ENCODE measurements at places on chromosomes 1 and 21.

- DNase-seq: no peak
Observed at GRCh38 chr1:202131956-202132821, 9.5 kb downstream of the GPR37L1 start.

DNA sequence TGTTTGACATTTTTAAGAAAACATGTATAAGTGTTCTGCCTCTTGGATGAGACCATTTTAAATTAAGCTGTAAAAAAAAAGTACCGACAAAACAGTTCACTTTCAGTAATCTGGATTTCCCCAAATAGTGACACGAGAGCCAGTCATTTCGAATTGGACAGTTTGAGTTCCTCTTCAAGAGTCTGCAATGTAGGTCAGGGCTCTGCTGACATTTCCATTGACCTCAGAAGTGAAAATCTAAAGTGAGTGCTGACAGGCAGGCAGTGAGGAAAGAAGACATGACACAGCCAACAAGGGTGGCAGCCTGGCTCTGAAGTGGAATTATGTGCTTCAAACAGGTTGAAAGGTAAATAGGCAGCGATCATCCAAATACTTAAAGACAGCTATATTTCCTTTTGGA lies at the start of gene IL23R:
Gene IL23R (plus strand): TSS at position 259 of the 400 bp plus-strand sequence. CDS start 1,667 bp downstream, outside the sequence.
- DNase-seq: no peak

DNA sequence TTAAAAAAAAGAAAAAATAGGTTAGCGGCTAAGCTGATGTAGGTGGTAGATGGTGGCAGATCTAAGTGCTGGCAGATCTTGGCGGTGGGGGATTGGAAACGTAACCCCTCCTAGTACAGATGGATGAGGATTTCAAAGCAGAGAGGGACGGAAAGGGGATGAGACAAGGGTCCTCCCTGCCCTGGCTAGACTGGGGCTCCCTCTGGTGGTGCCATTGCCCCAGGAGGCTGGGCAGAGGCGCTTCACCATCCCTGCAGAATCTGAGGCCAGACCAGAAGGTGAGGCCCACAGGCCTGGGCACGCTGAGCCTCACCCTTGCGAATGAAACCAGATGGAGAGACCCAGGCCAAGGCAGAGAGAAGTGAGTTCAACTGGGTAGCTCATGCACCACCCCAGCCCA lies 7.0 kb upstream of the PLEKHA6 start:
- no peak for DNase-seq

DNA sequence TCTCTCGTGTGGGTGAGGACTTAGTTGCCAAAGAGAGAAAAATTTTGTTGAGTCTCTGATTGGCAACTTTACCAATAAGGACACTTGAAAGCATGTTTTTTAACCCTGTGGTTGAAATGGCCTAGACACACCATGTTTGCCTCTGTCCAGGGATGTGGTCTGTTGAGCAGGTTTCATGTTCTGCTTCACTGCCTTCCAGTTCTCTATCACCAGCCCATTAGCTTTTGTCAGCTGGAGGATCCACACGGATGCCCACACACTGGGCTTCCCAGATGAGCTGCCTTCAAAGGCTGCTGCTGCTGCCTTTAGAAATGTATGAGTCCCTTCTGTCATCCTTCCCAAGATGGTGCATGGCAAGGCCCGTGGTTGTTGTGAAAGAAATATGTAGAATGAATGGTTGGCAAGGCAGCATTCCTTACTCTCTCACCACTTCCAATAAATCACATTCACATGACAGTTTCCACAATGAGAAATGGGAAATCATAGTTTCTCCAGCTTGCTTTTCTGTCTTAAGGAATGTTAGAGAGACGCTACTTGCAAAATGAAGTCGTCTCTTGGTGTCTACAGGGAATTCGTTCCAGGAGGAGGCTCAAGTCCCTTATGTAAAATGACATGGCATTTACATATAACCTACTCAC lies 108.2 kb upstream of the SLC35F3 start:
- peak; percentile 12 for DNase-seq

DNA sequence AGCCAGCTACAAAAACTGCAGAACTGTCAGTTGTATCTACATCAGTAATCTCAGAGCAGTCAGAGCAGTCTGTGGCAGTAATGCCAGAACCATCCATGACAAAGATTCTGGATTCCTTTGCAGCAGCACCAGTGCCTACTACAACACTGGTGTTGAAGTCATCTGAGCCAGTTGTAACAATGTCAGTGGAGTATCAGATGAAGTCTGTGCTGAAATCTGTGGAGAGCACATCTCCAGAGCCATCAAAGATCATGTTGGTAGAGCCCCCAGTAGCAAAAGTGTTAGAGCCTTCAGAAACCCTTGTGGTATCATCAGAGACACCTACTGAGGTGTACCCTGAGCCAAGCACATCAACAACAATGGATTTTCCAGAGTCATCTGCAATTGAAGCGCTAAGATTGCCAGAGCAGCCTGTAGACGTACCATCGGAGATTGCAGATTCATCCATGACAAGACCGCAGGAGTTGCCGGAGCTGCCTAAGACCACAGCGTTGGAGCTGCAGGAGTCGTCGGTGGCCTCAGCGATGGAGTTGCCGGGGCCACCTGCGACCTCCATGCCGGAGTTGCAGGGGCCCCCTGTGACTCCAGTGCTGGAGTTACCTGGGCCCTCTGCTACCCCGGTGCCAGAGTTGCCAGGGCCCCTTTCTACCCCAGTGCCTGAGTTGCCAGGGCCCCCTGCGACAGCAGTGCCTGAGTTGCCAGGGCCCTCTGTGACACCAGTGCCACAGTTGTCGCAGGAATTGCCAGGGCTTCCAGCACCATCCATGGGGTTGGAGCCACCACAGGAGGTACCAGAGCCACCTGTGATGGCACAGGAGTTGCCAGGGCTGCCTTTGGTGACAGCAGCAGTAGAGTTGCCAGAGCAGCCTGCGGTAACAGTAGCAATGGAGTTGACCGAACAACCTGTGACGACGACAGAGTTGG lies 7.3 kb downstream of the SON start:
- DNase-seq: no peak

GRCh38 chr1:166133857-166134256 lies 32.9 kb downstream of the FAM78B start:
- no peak for DNase-seq

DNA sequence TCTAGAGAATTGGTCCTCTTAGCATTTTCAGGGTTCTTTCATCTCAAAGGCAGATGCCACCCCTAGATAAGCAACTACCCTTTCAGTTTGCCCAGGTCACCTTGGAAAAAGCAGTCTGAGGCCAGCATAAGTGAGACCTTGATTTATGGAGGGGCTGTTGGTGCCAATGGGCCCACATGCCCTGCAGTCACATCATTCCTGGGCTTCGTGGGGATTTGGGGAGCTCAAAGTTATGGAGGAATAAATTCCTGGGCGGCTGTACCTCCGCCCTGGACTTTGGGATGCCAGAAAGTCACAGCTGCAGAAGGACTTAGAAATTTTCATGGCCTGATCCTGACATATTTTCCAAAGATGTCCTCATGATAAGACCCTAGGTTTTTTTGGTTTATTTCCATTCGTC lies 2.7 kb upstream of the SDHB start:
- DNase-seq: no peak

GRCh38 chr1:6976044-6976375 lies 190.8 kb downstream of the CAMTA1 start:
- DNase-seq: no peak

DNA sequence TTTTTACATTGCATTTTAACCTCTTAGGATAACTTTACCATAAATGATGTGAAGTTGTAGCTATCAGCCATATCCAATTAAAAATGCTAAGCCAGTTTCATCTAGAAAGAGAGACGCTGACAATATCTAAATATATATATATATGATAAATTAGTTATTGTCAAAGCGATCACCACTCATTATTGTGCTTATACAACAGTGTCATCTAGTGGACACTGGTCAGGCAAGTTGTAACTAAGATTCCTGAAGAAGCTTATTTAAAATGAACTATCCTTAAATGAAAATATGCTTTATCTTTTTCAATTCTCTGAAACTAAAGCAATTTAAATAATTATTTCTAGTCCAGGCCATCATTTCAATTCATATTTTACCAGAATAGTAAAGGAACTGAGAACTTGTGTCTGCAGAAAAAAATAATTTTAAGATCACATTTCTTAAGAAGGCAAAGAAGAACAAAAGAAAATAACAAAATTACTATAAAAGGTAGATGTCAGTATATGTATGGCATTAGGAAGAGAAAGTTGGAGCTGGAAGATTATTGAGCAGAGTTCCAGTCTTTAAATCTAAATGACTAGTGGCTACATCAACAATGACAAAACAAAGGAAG lies 193.3 kb upstream of the SNX7 start:
- peak; percentile 3 for DNase-seq
